ENCODE measurements at places on chromosomes 7 and 10.

DNA sequence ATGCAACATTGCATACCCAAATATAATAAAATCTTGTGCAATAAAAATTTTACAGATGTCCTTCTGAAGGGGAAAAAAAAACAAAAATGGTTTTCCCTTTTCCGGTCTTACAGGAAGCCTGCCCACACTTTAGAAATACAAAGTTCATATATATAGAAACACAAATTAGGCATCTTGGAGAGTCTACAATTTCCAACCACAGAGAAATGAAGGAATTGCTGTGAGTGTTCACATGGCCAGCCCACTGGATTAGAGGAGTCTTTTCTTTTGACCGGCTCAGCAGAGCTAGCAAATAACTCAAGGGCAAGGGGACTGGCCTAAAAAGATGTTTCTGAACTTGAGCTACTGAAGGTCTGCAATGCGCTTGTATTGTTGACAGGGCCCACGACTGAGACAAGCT lies 92.4 kb downstream of the GLI3 start:
- DNase-seq = no peak

- no peak for DNase-seq
Observed at GRCh38 chr10:86036544-86036831, 330.1 kb downstream of the GRID1 start.

DNA sequence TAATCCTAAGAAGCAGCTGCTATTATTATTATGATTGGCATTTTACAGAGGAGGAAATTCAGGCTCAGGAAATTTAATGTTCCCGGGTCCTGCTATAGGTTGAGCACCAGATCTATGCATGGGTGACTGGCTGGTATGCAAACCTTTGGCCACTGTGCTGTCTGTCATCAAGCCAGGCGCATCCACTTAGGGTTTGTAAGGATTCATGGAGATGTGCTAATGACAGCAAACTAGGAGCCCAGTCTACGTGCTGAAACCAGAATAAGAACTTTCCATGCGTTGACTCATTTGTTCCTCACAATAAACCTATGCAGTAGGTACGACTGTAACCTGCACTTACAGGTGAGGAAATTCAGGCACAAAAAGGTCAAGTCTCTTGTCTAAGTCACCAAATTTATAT lies 64.5 kb upstream of the ZMIZ1 start:
- DNase-seq = no peak

DNA sequence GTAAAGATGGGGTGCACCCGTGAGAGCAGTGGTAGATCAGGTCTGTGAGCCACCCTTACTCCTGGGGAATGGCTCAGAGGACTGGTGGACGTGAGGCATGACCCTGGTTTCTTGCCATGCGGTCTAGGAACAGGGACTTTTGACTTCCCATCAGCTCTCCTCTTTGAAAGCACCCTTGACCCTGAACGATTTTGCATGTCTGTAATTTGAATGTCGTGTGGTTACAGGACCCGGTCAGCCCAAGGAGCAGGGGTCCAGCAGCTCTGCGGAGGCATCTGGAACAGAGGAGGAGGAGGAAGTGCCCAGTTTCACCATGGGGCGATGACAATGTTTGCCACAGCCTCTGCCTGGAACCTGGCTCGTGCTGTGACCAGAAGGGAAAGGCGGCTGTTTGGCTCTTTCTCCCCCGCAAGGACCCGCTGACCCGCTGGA lies 8.6 kb upstream of the ORAI2 start:
- no peak for DNase-seq

DNA sequence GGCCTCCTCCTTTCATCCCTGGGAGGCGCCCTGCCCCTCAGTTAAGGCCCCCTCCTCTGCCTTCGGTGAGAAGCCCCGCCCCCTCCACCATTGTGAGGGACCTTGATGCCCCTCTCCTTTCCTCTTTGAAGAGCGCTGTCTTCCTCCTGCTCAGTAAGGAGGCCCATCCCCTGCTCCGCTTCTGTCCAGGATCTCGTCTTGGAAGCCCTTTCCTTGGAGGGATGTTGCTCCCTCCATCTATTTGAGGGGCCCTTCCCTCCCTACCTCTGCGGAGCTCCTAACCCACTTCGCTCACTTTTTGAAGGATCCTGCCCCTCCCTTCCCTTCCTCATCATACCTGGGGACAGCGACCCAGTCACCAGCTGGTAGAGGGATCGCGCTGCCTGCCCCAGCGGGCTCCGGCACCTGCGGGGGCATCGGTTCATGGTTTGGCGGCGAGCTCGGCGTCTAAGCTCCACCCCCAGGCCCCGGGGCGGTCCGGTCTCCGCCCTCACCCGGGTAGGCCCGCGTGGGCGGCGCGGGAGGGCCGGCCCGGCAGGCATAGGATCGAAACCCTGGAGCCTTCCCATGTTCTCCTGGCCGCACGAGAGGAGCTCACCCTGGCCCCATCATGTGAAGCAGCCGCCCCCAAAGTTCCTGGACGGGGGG lies 4.1 kb downstream of the KCNIP2 start:
- DNase-seq = no peak

DNA sequence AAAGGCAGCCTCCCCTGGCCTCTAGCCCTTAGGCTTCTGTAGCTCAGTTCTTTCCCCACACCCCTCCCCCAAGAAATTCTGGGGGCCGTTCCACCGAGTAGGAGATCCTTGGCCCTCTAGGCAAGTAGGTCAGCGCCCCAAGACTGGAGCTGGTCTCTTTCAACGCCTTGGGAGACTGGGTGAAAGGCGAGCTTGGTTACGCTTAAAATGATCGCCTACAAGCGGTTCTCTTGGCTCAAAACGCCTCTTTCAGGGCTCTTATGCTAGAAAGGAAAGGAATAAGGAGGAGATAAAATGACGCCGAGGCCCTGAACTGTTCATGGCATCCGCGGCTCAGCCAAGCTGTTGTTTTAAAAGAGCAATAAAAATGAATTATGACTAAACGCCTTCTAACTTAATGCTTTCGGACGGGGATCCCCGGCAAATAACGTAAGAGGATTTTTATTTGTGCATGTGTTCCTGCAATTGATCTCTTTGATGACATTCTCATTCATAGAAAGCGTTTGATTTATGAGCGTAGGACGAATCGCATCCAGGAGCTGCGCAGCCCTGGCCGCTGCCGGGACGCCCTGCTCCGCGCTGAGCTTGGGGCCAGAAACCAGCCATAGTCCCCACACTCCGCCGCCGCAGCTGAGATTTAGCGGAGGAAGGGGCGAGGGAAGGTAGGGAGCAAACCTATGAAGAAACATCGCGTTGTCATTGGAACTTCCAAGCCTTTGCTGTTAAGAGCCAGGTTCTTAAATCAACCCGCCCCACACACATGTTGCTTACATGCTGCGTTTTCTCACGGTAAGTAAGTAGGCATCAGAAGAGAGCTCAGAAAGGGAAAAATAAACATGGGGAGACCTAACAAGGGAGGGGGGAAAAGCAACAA lies 3.0 kb upstream of the HOXA1 start:
- DNase-seq = peak; percentile 56

Data from tongue (tissue), 3 donors.